ENCODE measurements at places on chromosomes 3 and 15. TPM values are rescaled to one million over a fixed set of nuclear protein-coding genes. Genes with fewer than 3 reads are reported as not detected.
A peak's percentile ranks its signal among the peaks of the same experiment; 100 is the strongest.

- DNase-seq = no peak
Measured at GRCh38 chr3:150300852-150301517, 107.1 kb upstream of the TSC22D2 start.

The SSUH2 gene
- 0.35 TPM for polyA plus RNA-seq

DNA sequence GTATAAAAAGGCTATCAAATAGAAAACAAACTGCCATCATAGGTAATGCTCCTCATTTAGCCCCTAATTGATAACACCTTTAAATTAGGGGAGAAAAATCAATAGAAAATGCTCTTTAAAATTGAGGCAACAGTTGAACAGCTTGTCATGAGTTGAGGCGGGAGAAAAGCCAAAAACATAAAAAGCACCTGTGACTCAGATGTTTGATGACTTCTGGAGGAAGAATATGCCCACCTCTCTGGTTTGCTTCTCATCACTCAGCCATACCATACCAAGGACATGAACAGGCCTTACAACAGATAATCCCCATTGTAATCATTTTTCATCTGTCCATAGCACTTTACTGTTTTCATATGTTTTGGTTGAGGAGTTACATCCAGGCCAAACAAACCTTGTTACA is 246.0 kb downstream of the MYRIP start:
- no peak for DNase-seq

DNA sequence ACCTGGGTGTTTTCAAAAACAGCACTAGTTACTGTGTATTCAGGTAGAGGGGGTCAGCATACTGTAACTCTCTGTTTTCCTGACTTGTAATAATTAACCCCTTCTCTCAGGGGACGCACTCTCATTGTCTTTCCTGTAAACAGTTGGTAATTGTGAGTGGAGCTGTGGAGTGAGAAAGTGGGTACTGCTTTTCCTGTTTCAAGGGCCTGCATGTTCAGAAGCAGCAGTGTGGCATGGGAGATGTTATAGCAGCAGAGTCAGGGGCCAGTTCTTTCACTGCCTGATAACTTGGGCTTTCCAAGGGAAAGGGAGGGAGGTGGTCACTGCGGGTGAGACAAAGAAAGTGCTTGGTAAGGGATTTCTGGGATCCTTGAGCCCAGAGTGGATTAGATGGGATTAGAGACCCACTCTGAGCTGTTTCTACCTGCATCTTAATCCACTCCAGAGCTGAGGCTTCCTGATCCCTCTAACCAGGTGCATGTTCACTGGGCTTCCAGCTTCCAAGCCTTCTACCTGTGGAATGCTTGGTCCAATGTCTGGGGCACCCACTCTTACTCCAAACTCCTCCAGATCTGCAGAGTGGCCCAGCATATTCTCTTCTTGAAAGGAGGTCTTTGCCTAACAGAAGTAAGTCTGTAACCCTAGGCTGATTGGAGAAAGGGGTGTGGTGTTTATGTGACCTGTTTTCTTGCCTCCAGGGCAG is 105.2 kb downstream of the RPLP1 start:
- peak; percentile 37 for DNase-seq

DNA sequence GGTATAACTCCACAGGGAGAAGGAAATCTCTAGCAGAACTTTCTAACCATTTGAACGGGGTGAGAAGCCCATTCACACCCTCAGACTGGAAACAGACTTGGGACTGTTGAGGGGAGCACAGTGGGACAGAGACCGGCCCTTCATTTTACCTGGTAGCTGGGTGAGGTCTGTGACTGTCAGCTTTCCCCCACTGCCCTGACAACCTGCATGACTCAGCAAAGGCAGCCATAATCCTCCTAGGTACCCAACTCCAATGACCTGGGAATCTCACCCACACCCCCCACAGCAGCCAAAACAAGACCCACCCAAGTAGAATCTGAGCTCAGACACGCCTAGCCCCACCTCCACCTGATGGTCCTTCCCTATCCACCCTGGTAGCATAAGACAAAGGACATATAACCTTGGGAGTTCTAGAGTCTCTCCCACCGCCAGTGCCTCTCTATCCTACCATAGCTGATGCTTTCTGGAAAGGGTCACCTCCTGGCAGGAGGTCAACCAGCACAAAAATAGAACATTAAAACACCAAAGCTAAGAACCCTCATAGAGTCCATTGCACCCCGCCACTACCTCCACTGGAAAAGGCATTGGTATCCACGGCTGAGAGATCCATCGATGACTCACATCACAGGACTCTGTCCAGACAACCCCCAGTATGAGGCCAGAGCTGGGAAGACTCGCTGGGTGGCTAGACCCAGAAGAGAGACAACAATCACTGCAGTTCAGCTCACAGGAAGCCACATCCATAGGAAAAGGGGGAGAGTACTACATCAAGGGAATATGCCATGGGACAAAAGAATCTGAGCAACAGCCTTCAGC is 28.0 kb downstream of the SENP7 start:
- DNase-seq = peak; percentile 11

The SLC28A2 gene
- not detected for polyA plus RNA-seq

The SLC9A9 gene
- polyA plus RNA-seq = 0.30 TPM

DNA sequence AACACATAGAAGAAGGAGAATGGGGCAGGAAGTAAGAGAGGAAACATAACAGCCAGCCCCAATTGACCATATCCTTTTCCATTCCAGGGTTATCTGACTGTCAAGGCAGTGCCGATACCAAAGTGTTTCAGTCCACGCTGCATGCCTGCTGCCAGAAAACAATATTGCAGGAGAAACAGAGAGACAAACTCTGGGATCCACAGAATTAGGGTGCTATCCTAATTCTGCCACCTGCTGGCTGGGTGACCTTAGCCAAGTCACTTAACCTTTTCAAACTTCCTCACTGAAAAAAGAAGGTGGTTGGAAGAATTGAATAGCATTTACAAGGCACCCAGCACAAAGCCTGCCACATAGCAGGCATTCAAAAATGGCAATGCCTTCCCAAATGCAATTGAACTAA is 32.0 kb downstream of the GLB1 start:
- DNase-seq = peak; percentile 10

The CDHR4 gene
- 1.1 TPM for polyA plus RNA-seq

DNA sequence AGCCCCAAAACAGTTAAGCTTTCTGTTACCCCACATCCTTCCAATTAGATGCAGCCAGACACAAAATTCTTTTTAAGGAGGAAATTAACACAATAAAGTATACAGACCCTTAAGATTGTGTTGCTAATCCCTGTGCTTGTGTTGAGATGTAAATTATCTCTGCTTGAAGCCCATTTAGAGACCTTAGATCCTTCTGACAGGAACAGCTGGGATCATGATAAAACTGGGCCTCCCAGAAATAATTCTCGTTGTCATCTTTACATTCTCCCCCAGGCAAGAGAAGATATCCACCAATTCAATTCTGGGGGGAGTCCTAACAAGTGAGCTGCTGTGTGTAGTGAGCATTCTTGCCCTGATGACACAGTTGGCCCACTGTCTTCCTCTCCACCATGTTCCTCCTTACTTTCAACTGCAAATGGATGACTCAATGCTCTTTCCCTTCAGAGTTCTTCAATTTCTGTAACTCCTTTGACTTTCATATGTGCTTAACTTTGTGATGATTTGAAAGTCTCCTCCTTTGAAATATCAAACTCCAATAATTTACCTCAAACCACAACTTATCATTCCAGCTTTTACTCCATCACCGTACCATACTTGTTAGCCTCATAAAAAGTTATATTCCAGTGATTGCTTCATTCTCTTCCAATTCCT is 186.6 kb downstream of the RAP2B start:
- no peak for DNase-seq

The CLDND1 gene
- 45.2 TPM for polyA plus RNA-seq

DNA sequence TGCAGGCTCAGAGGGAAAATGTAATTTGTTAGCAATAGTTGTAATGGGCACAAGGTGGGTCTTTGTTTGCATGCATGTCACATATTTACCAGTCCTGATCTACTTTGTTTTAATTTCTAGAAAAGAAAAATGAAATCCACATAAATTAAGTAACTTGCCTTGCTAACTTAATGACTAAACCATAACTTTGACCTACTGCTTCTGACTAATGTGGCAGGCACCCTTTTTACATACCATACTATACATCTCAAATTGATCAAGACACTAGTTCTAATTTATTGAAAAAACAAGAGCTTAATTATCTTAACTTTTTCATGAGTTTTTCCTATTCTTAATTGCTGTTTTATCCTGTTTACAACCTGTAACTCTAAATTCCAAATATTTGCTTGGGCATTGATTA is 93.2 kb downstream of the ATP11B start:
- DNase-seq = no peak

- DNase-seq = no peak
Measured at GRCh38 chr3:116445311-116445841, at the start of gene LSAMP. TSS of gene LSAMP (minus strand) at chr3:116445487.

- DNase-seq = peak; percentile 61
Measured at GRCh38 chr3:149385617-149386298, 8.3 kb upstream of the TM4SF1 start.

GRCh38 chr15:101641894-101642293 is 10.3 kb downstream of the TM2D3 start:
- no peak for DNase-seq

GRCh38 chr3:119125342-119125741 is 20.6 kb upstream of the TEX55 start:
- DNase-seq = no peak

DNA sequence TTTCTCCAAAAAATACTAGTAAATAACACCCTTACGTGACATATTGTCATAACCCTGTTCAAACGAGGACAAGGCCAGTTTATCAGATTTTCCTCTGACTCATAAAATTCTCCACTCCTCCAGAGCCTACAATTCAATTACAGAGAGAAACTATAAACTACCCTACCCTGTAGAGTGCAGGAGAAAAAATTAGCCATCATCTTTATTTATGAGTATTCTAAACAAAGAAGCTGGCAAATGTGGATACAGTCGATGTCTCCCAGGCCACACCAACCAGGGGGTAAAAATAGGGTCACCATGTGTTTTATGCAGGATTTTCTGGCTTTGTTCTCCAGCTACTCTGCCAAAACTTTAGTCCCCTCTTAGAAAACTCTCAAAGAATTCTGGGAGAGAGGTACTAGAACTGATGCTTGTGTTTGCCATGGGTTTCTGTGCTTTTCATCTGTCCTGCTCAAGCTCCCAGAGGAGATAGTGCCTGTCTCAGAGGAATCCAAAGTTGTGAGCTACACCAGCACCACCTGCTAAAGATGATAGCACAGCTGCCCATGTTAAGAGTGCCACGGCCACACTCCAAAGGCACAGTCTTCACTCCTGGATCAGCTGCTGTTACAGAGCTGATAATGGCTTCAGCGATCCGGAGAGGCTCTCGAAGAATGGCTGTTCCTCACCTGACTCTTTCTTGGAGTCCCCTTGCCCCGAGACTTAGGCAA is 150.2 kb downstream of the IMPG2 start:
- no peak for DNase-seq

The GRM7 gene
- polyA plus RNA-seq = not detected

The ANKDD1A gene
- 2.7 TPM for polyA plus RNA-seq

The LMCD1 gene
- 73.2 TPM for polyA plus RNA-seq

The GNAT1 gene
- polyA plus RNA-seq = not detected
